ENCODE measurements at places on chromosomes 4 and X.

GRCh38 chrX:123749643-123750042 lies 16.8 kb upstream of the THOC2 start:
- no peak for DNase-seq

- no peak for DNase-seq
These were observed 137.2 kb downstream of the SH3KBP1 start for GRCh38 chrX:19750028-19750782.

- no peak for DNase-seq
These were observed 20.4 kb downstream of the PIN4 start for GRCh38 chrX:72201836-72202536.

GRCh38 chrX:153819384-153820040 lies 10.8 kb downstream of the PDZD4 start:
- DNase-seq, result no peak

- no peak for DNase-seq
These were observed 736.3 kb upstream of the PCDH7 start for GRCh38 chr4:29983890-29984289.

DNA sequence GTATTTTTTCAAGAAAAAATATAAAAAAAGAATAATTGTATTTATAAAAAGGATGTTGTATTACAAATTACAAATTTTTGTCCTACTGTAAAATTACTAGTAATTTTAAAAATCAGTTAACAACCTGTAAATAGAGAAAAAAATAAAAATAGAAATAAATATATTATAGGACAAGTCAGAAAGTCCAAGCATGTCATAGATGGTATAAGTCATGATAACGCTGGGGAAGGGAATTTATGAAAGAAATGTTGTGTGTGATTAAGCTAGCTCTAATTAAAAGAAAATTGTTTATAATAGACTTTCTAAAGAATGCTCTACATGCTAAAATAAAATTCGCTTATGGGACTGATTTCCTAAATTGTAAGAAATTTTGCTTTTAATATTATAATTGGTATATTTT lies 2329.9 kb downstream of the ARAP2 start:
- DNase-seq, result no peak

- no peak for DNase-seq
These were observed 101.3 kb downstream of the PALLD start for GRCh38 chr4:168598191-168598590.

GRCh38 chrX:43580621-43581020 lies 75.5 kb upstream of the MAOA start:
- DNase-seq, result no peak

DNA sequence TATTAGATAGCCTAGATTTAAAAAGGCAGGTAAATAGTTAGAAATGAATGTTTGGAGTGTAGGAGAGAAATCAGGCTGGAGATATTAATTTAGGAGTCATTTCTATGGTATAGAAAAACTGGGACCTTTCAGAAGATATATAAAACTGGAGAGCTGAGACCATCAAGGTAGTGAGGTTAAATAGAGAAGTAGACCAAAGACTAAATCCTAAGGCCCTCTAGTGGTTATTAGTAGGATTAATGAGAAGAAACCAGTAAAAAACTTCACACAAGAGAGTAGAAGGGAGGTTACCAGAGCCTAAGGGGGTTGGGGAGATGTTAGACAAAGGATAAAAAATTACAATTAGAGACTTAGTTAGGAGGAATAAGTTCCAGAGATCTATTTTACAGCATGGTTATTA lies 351.0 kb upstream of the SPANXN1 start:
- no peak for DNase-seq

DNA sequence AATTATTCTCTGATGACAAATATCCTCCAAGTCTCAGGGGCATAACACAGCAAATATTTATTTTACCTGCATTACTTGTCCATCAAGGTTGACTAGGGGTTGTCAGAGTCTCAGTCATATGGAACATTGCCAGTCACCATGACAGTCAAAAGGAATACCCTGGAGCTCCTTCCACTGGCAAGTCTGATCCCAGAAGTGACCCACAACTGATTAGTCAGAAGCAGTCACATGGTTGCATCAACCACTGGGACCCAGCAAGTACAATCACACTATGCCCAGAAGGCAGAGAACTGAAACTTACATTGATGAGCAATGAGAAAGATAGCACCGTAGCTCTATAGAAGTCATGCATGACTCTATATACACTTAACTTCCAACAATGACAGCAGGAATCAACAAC lies 41.9 kb upstream of the SOD3 start:
- no peak for DNase-seq

DNA sequence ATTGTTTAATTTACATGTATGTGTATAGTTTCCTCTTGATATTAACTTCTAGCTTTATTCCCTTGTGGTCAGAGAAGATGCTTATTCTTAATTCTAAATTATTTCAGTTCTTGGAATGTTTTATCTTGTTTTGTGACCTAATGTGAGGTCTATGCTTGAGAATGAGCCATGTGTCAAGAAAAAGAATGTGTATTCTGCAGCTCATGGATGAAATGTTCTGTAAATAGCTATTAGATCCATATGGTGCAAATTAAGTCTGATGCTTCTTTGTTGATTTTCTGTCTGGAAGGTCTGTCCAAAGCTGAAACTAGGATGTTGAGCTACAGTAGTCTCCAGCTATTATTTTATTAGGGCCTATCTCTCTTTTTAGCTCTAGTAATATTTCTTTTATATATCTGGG lies 187.3 kb upstream of the RASGEF1B start:
- no peak for DNase-seq

DNA sequence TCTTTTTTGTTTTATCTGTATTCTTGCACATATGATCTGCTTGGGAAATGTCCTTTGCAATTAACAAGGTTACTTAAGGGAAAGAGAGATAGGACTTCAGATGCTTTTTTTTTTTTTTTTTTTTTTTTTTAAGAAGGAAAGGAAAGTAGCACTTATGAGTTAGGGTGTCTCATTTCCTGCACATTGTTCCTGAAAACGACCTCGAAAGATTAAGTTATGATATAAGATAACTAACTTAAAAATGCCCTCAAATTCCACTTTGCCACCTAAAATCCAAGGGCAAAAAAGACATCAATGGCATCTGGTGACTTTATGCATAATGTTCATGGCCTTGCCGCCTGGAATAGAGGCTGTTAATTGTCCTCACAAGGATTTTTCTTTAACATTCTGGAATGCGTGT lies 44.9 kb downstream of the PCDH7 start:
- DNase-seq, result no peak

DNA sequence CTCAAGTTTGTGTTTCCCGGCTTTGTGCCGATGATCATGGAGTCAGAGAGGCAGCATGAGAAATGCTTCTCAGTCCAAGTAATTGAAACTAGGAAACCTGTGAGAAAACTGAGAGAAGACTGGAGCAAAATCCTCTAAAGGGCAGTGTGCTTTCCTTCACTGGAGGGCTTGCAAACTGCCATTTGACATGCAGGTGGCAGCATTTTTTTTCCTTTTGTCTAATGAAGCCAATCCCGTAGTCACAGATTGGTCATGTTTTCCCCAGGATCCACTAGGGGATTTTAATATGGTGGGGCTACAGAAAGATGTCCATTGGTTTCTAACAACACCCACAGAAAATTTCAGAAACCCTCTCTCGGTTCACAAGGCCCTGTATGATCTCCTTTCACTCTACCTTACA lies 117.4 kb upstream of the NUDT10 start:
- DNase-seq, result no peak
